ENCODE measurements at places on chromosomes 2 and 18.

DNA sequence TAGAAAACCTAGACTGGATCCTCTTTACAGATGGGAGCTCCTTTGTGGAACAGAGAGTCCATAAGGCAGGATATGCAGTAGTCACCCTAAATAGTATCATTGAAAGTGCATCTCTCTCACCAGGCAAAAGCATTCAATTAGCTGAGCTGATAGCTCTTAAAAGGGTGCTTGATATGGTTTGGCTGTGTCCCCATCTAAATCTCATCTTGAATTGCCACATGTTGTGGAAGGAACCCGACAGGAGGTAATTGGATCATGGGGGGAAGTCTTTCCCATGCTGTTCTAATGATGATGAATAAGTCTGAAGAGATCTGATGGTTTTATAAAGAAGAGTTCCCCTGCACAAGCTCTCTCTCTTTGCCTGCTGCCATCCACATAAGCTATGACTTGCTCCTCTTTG is 96.2 kb upstream of the RMP24 start:
- no peak for DNase-seq

- DNase-seq = no peak
These were observed 129.3 kb upstream of the ACKR3 start for GRCh38 chr2:236440110-236440881.

DNA sequence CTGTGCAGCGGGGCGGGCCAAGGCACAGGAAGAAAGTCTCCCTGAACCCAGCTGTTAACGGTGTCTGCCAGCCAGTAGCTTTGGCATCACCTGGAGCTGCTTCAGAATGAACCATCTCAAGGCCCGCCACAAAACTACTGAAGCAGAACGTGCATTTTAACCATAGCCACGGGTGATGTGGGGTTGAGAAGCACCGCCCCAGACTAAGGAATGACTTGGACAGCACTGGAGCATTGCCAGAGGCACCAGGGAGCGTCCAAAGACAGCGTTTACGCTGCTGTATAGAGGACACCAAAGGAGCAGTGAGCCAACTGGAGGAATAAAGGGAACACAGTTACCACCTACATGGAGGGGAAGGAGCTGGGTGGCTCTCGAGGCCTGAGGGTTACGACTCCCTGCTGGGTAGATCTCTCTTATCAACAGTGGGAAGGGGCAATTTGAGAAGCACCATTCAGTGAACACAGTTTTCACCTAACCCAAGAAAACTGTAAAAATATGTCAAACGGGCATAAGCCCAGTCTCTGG is 28.4 kb upstream of the LONRF2 start:
- no peak for DNase-seq

DNA sequence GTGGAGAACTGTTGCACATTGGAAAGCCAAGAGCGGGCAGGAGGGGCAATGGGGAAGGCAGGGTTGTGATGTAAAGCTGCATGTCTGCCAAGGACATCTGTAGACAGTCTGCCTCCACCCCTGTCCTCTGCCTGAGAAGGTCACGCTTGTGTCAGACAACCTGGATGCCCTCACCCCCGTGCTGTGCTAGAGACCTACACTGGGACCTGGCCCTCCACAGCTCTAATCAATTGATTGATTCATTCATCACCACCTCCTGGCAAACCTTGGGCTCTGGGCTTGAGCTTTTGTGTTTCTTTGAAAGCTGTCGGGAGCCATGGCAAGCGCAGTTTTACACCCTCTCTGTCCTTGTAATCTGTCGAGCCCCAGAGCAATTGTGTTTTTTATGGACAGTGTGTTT is 41.1 kb downstream of the MARCO start:
- no peak for DNase-seq

DNA sequence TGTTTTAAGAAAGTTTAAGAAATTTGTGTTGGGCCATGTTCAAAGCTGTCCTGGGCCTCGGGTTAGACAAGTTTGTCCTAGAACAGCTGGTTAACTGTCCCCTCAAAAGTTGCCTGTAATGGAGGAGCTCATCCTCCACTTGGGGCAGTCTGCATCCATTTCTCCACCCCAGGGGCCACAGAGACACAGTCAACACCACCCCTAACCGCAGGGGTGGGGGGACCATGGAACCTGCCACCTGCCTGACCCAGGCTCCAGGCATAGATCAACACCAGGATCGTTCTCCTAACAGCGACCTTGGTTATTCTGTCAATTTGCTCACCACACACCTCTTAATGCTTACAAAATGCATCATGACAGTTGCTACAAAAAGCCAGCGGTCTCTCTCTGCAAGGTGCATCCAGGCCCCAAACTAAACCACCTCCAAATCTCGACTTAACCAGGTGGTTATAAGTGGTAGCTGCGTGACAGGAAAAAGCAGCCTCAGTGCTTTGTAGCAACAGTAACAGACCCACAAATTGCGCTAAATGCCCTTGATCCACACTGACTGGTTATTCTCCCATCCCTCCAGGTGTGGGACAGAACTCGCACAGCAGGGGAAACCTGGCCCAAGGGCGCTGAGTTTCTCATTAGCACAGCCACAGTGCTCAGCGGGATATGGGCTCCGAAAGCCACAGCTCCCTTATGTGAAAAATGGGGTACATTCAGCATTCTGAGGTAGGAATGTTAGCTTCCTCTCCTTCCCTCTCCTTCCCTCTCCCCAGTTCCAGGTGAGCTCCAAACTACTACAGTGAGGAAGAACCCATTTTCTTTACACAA is 48.0 kb downstream of the HDLBP start:
- no peak for DNase-seq

DNA sequence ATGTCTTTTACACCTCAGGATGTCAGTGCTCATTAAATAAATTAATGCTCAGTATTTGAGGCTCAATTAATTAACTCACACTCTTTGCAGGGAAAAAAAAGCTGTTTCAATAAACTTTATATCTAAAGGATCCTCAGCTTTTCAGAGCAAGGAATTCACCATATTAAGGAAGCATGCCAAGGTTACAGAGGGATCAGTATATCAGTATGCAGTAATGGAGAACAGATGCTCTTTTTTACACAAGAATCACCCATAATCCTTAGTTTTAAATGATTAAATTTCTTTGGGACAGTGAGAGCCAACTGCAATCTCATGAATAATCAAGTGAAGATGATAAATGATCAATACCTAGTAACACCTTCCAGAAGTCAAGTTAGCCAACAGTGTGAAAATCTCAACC is 14.9 kb upstream of the LCT start:
- no peak for DNase-seq

GRCh38 chr2:168705534-168706470 is 96.6 kb upstream of the NOSTRIN start:
- DNase-seq = no peak

- no peak for DNase-seq
These were observed 116.5 kb downstream of the NCK2 start for GRCh38 chr2:105861200-105861599.

DNA sequence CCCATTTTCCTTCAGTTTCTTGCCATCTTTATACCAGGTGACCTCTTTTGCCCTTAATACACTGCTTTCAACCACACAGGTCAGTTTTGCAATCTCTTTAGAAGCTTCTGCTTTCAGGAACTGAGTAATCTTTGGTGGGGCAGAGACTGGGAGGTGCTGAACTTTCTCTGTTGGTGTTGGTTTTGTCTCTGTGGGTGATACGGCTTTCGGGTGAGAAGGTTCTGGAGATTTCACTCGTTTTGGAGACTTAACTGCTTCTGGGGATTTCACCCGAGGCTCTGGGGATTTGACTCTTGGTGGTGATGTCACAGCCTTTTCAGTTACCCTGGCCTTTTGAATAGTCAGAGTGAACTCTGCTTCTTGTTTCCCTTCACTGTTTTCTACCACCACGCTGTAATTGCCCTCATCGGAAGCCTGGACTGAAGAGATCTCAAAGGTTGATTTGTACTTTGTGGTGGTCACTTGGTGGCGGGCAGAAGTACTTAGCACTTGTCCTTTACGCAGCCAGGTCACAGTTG is 50.4 kb downstream of the PLEKHA3 start:
- DNase-seq = no peak

DNA sequence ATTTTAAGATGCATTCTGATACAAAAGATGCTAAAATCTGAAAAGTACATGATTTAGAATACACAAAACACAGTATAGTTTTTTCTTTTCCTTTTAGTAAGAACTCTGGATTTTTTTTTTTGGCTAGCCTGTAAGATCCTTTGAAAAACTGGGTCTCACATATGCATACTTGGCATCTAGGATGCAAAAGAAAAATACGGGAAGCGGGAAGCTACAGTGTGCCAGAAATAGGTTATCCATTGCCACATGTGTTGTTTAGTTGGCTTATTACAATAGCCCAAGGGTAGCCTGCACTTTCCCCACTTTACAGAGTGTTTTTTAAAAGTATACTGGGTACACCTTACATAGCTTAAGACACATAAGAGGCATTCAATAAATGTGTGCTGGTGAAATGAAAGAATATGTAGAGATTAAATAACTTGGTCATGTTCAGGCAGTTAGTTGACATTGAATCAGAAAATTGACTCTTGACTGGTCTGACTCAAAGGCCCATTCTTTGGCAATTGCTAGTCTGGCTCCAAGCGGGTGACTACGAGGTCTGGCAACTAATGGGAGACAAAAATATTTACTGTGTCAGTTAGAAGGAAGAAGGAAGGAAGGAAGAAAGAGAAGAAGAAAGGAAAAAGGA is 286.8 kb upstream of the TRIB2 start:
- DNase-seq = no peak

- DNase-seq = no peak
These were observed 20.7 kb upstream of the SNTG2 start for GRCh38 chr2:929925-930324.

GRCh38 chr2:196338440-196338839 is 167.1 kb upstream of the STK17B start:
- no peak for DNase-seq

GRCh38 chr18:37634516-37634915 is 68.9 kb upstream of the CELF4 start:
- DNase-seq = no peak

DNA sequence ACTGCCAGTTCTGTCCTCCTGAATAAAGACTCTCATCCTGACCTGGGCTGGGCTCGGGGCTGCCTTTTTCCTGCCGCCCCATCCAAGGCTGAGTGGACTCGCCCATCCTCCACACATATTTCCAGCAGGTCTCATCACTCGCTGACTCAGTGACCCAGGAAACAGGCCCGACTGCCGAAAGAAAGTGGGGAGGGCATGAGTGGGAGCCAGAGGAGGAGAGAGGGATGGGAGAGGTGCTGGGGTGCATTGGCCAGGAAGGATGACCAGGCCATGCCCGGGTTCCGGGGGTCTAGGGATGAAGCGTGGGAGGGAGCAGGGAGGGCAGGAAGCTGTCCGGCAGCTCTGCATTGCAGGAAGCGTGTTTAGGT is 66.7 kb downstream of the TWIST2 start:
- no peak for DNase-seq

DNA sequence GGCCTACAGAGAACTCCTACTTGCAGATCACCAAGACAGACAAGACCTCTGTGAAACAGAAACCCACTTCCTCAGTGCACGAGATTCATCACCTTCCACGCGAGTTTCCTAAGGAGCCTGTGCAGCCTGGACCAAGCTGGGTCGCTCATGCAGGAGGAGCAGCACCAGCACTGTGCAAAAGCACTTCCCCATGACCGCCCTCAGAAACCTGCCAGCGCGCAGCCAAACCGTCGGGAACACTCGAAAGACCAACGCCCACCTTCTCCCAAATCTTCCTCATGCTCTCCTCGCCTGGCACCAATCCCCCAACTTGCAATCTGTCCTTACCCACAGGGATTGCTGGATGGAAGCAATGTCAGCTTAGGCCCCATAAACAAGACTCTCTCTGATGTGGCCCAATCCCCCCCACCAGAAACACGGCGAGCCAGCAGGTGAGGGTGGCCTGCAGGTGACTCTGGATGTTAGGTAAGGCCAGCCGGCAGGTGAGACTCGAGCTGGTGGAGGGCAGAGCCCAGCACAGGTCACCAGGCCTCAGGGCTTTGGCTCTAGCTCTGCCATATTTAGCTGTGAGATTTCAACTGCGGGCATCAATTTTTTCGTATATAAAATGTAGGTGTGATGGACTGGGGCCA is 69.4 kb downstream of the PXDN start:
- no peak for DNase-seq

- DNase-seq = no peak
These were observed 38.4 kb downstream of the ARL4C start for GRCh38 chr2:234458466-234458865.

DNA sequence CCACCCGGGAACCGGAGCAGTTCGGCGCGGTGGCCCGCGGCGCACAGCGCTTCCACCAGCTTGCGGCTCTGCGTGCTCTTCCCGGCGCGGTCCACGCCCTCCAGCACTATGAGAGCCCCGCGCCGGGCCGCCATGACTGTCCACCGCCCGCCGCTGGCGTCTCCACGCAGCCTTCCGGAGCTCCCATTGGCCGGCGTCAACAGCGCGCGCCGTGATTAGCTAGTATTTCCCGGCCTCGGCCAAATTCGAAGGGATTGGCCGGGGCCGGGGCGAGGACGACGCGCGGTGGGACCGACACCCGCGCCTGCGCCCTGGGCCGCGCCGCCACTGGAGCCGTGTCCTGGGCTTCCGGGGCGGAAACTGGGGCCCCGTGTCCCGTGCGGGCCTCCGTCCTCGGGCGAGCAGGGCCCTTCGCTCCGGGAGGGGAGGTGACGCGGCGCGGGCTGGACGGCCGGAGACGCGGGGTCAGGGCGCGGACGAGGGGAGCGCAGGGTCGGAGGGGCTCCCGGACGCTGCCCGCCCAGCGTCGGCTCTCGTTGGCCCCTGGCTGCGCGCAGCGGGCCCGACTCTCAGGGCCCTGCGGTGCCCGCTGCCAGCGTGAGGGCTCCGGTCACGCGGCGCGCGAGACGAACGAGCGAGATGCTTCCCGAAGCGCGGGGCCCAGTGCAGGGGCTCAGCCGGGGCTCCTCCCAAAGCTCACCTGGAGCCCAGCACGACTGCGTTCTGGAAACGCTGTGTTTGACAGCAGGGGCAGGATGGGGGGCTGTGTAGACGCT is at the start of gene DTYMK:
DTYMK (minus strand) TSS at position 166 of the 776 bp plus-strand sequence; CDS start at position 134, 32 bp downstream.
- peak; percentile 48 for DNase-seq

DNA sequence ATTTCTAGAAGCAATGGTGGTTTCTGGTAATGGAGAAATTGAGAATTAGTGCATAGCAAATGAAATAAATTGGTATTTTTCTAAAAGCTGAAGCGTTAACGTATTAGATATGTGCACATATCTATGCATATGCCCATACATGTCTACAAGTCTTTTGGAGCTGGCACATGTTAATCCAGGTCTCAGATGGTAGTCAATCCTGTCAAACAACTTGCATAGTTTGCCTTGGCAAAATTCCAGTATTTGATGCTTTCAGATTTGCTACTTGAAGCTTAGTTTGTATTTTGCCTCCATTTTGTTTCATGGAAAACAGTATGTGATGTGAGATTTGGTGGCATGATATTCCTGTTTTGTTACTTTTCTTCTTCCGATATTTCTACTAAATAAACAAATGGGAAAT is 304.6 kb downstream of the PARD3B start:
- DNase-seq = no peak

DNA sequence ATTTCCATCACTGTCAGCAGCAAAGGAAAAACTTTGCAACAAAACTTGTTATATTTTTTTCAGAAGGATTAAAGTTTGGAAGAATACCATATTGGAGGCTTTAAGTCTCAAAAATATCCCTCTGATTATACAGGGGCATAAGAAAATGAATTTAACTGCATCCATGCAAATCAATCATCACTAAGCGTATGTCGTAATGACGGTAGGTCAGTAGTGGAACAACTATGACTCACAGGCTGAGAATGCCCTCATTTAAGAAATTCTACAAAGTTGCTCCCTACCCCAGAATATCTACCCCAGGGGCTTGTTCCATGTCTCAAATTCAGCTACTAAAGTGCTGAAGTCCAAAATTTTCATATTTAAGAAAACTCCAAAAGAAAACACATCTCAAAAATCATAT is 12.5 kb upstream of the NAB1 start:
- no peak for DNase-seq

GRCh38 chr2:20663196-20664070 is 3.5 kb upstream of the GDF7 start:
- no peak for DNase-seq

GRCh38 chr2:193980599-193980998 is 1676.4 kb upstream of the SLC39A10 start:
- no peak for DNase-seq
